ENCODE measurements at places on chromosomes 16 and 17. TPM values are rescaled to one million over a fixed set of nuclear protein-coding genes. Genes with fewer than 3 reads are reported as not detected.

The RAP1GAP2 gene
- 63.8 TPM for total RNA-seq

The TLCD2 gene
- total RNA-seq = 1.8 TPM

GRCh38 chr17:48568499-48569239, 9.5 kb downstream of the HOXB4 start:
- DNase-seq = no peak
- no peaks in the 10 kb centered on the region for H3K36me3 ChIP-seq
- H3K4me1 ChIP-seq = peaks cover 26% of the 10 kb centered on the region
- peak overlapping the region; percentile 46 for H3K4me3 ChIP-seq

- DNase-seq = peak; percentile 40
- no peaks in the 10 kb centered on the region for H3K27me3 ChIP-seq
- no peak overlapping the region for H3K4me3 ChIP-seq
- H3K4me1 ChIP-seq = peaks cover 31% of the 10 kb centered on the region
- H3K36me3 ChIP-seq = no peaks in the 10 kb centered on the region
- peak overlapping the region; percentile 37 for H3K27ac ChIP-seq
These were observed 17.7 kb upstream of the RMI2 start for GRCh38 chr16:11327277-11328171.

- DNase-seq = no peak
- H3K36me3 ChIP-seq = no peaks in the 10 kb centered on the region
- no peak overlapping the region for H3K4me3 ChIP-seq
These were observed 18.8 kb upstream of the SLC38A10 start for GRCh38 chr17:81313776-81314397.

DNA sequence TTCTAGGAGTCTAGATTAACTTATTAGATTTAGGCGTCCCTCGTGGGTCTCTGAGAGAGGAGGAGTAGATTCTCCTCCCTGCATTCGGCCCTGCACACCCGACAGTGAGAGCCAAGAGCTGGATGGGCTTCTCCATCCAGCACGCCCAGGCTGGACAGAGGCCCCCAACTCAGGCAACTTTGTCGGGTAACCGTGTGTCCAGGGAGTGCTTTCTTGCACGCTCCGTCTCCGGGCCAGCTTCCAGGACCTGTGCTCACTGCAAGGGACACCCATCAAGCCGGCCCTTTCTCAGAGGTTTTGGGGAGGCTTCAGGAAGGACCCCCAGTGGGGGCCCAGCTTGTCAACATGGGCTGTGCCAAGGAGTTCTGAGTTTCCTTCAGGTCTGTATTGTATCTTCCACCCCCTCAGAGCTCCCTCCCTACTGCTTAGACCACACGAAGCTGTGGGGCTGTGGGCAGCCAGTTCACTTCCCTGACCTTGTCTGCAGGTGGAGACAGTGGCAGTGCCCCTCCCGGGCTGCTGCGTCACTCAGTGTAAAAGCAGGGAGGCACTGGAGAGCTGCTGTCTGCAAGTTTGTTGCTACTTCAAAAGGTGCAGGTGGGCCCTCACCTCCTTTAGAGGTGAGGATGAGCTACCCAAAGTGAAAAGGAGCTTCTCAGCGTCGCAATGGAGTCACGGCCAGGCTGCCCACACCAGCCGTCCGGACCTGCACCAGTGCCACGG, 24.0 kb upstream of the C16orf78 start:
- no peaks in the 10 kb centered on the region for H3K4me1 ChIP-seq
- H3K36me3 ChIP-seq = no peaks in the 10 kb centered on the region
- H3K27me3 ChIP-seq = peaks cover 90% of the 10 kb centered on the region

DNA sequence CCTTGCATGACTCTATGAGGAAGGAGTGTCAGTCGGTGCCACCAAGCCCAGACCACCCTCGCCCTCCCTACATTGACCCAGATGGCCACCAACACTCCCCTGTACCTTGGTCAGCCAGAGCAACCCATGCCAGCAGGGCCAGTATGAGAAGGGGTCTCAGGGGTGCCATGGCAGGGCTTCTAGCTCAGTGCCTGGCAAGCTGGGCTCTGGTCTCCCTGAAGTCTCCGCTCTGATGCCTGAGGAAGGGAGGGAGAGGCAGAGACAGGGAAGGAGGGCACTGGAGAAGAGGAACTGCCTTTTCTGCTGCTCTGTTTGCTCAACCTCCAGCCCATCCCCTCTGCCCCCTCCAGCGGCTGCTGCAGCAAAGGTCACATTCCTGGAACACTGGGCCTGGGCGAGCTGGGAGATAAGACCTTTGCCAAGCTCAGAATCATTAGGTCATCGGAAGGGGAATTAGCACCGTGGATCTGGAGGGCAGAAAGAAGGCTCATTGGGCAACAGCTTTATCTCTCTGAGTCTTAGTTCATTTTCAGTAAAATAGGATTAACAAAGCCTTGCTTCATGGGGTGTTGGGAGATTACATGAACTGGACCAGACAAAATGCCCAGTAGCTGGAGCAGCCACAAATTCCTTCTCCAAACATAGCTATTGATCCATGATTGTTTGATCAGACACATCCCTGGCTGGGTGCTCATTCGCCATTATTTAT, at the start of gene VTN:
TSS of gene VTN (minus strand) at position 273 of the 709 bp plus-strand sequence. CDS start at position 169, 104 bp downstream.
- H3K4me3 ChIP-seq = peak within 1 kb of the TSS; percentile 76
- no peaks in the 10 kb centered on the region for H3K27me3 ChIP-seq
- peaks cover 37% of the 10 kb centered on the region for H3K4me1 ChIP-seq

GRCh38 chr16:391885-392335, 5.1 kb upstream of the NME4 start:
- H3K27ac ChIP-seq = no peak overlapping the region
- H3K36me3 ChIP-seq = no peaks in the 10 kb centered on the region
- H3K4me1 ChIP-seq = peaks cover 28% of the 10 kb centered on the region
- H3K27me3 ChIP-seq = no peaks in the 10 kb centered on the region
- no peak overlapping the region for H3K4me3 ChIP-seq
- DNase-seq = no peak

GRCh38 chr16:86217001-86217890, 293.1 kb upstream of the FOXF1 start:
- no peak overlapping the region for H3K27ac ChIP-seq
- H3K27me3 ChIP-seq = peaks cover 68% of the 10 kb centered on the region
- peaks cover 13% of the 10 kb centered on the region for H3K4me1 ChIP-seq
- no peaks in the 10 kb centered on the region for H3K36me3 ChIP-seq

DNA sequence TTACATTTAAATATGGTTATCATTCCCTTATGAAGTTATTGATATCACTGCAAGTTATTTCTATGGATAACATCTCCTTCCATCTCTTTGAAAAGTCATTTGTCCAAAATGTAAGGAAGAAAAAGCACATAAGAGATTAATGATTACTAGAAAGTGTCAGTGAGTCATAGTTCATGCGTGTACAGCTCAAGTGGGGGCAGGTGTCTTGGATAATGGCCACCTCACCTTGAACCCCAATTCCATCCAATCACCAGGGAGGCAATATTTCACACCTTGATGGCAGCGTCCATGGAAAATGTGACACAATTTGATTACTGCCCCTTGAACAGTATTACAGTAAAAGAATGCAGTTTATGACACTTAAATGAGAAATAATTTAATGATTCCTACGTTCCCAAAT, 358.3 kb upstream of the SOX9 start:
- no peak overlapping the region for H3K4me3 ChIP-seq
- no peaks in the 10 kb centered on the region for H3K4me1 ChIP-seq
- H3K36me3 ChIP-seq = no peaks in the 10 kb centered on the region
- H3K27ac ChIP-seq = no peak overlapping the region
- DNase-seq = no peak

DNA sequence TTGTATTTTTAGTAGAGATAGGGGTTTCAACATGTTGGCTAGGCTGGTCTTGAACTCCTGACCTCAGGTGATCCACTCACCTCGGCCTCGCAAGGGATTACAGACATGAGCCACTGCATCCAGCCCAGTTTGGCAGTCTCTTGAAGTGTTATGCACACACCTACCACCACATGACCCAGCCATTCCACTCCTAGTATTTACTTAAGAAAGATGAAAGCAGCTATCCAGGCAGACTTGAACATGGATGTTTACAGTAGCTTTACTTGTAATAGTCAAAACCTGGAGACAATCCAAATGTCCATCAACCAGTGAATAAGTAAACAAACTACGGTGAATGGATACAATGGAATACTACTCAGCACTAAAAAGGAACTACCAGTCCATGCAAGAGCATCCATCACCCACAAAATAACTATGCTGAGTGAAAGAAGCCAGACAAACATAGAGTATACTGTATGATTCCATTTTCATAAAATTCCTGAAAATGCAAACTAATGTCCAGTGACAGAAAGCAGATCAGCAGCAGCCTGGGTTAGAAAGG, 37.8 kb upstream of the RASD1 start:
- no peaks in the 10 kb centered on the region for H3K36me3 ChIP-seq
- no peaks in the 10 kb centered on the region for H3K27me3 ChIP-seq
- DNase-seq = no peak
- H3K4me1 ChIP-seq = peaks cover 42% of the 10 kb centered on the region
- H3K27ac ChIP-seq = no peak overlapping the region
- no peak overlapping the region for H3K4me3 ChIP-seq
